ENCODE measurements at places on chromosomes 11 and 22.

- DNase-seq: no peak
These were observed 68.3 kb upstream of the LINC01488 start for GRCh38 chr11:69413015-69413801.

DNA sequence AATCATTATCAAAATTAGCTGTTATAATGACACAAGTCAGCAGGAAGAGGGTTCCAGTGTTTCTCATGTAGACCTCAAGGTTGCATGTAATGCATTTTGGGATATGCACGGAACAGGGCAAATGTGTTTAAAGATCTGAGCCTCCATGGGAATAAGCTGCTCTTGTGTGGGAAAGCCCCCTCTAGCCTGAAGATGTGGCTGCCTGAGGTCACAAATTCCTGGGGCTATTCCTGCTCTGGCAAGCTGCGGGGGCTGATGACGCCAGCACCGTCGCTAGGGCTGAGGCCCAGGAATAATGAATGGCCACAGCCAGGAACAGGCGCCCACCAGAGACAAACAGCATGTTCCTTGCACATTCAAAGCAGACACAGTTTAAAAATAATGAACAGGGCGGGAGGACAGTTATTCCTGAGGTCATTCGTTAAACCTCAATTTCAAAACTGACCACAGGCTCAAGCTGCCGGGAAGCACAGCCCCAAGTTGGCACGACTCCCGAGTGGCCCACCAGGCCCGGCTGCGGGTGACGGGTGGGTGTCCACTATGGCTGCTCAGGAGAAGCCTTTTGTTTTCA, 11.7 kb downstream of the OSBPL5 start:
- DNase-seq: no peak

- DNase-seq: no peak
These were observed 13.0 kb downstream of the MUC5B start for GRCh38 chr11:1235901-1236315.

DNA sequence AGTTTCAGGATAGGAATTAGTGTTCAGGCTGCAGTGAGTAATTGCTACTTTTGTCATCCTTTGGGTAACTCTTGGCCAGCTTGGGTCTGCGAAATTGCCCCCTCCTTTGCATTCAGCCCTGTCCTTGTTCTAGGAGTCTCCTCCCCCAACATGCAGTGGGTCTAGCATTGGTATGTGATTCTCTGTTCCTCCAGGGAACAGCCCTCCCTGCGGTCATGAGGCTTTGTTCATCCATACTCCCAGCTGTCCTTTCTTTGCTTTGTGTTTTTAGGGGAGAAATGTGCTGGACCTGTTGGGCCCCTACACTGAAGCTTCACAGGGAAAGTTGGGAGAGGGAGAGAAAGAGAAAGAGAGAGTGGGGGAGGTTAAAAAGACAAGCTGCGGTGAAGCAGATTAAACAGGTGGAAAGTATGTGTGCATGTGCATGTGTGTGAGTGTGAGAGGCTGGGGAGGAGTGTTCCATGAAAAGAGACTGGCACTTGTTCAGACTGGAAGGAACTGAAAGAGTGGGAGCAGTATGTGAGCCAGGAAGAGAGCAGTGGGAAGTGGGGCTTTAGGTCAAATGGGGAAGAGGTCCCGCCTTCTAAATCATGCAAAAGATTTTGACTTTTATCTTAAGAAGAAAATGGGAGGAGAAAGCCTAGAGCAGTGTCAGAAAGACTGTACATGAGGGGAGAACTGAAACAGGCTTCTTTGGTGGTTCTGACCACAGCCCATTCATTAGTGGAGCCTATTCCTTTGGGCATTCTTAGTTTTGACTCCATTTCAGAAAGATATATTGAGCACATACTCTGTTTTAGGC, 17.9 kb upstream of the SESN3 start:
- DNase-seq: no peak

DNA sequence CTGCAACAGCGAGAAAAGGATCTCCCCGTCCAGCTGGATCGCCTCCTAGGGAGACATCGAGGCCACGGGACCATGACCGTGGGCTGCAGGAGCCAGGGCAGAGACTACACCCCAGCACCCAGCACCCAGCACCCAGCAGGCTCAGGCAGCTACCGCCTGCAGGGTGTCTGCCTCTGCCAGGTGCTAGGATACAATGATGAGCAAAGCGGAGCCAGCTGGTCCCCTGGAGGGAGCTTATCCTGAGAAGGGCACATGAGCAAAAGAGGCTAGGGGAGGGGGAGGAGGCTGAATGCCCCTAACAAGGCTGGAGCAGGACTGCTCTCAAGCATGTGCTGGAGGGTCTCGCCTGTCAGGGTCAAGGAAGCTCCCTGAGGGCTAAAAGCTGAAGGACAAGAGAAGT, 4.8 kb upstream of the CASTOR1 start:
- DNase-seq: no peak

DNA sequence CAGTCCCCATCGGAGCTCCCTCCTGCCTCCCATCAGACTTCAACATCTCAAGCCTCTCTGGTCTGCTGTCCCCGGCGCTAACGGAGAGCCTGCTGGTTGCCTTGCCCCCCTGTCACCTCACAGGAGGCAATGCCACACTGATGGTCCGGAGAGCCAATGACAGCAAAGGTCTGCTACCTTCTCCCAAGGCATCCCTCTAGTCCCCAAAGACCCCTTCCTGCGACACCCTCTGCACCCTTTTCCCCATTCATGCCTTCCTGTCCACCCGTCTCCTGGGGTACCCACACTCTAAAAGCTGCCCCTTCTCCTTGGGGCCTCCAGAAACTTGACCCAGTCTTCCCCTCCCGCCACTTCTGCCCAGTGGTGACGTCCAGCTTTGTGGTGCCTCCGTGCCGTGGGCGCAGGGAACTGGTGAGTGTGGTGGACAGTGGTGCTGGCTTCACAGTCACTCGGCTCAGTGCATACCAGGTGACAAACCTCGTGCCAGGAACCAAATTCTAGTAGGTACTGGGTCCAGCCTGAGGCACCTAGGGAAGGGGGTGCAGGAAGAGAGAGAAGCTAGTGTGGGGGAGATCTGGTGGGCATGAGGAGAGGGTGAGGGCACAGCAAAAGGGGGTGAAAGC, 860 bp downstream of the UPK2 start:
- no peak for DNase-seq

DNA sequence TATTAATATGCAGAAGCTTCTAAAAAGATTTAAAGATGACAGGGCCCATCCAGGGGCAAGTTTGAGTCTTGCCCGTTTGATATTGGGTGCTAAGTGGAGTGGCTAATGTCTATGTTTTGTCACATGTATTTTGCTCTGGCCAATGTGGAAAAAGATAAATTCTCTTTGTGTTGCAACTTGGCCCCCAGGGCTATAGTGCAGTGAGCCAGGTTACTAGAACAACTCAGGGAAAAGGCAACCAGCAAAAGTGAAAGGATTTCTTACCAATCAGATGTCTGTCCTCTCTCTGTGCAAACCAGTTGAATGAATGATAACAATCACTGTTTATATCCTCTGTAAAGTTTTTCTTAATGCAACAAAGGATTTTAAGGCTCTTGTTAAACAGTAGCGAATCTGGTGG, 4.6 kb upstream of the CLNS1A start:
- no peak for DNase-seq

DNA sequence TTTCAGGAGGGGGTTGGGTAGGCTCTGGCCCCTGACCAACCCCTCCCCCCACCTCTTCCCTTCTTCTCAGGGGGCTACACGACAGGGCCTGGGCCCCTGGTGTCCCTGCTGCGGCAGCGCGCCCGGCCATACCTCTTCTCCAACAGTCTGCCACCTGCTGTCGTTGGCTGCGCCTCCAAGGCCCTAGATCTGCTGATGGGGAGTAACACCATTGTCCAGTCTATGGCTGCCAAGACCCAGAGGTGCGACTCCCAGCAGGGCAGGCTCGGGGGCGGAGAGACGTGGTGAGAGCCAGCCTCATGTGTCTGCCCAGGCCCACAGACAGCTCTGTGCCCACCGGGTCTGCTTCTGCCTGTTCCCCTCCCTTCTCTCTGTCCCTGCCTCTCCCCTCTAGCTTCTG, 7.6 kb upstream of the GALR3 start:
- DNase-seq: no peak

GRCh38 chr22:31268281-31268680, 24.0 kb downstream of the PIK3IP1 start:
- no peak for DNase-seq

DNA sequence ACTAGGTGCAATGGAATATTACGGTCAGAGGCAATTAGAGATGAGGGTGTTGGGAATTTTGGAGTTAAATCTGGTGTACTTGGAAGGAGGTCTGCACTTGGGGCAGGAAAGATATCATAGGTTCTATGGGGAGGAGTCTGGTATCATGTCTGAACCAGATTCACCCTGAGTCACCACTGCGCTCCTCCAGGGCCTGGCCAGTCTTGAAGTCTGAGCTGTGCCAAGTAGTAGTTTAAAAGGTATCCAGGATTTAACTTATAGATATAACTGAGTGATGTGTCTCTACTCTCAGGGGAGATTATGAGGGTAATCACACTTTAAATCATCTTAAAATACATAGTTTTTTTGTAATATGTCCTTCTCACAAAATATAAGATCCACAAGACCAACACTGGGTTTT, 6.6 kb downstream of the CNGA4 start:
- no peak for DNase-seq

DNA sequence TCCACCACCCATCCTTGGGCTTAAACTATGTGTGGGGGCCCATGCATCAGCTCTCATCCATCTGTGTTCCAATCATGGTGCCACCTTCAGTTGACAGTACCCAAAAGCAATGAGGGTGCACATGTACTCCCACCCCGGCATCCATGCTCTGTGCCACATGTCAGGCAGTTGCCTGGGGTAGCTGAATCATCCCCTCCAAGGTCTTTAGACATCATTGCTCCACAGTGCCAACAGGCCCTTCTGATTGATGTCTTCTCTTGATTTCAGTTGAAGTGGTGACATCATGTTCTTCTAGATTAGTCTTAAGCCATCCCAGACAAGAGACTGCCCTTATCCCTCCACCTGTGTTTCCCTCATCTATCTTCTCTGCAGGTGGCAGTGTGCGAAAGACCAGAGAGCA, 42.5 kb downstream of the TMPRSS5 start:
- DNase-seq: no peak

- no peak for DNase-seq
These were observed 6.0 kb downstream of the CFL1 start for GRCh38 chr11:65851811-65852507.

DNA sequence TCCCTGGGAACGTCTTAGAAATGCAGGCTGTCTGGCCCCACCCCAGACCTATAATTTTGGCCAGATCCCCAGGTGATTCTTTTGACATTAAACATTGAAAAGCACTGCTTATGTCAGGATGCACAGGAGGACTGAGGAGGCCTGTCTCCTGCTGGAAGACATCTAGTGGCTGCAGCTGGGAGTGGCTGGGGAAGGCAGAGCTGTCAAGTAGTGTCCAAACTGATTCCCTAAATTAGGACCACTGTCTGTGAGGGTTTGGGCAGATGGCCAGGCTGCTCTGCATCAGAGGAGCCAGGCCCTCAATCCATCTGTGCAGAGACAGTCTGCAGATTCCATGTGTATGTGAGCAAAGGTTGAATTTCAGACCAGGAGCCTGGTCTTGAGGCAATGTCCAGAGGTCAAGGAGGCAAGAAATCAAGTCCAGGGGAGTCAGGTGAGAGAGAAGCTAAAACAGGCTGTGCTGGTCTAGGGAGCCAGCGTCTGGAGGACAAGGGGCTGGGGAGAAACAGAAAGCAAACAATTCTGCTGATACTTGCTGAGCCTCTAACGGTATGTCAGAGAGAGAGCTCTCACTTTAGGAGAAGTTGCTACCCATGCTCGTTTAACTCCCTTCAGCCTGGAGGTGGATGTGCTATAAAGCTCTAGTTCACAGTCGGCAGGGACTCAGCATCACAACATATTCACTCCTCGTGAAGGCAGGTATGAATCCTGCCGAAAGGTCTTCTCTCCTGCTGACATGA, 15.3 kb upstream of the SYTL2 start:
- DNase-seq: no peak

DNA sequence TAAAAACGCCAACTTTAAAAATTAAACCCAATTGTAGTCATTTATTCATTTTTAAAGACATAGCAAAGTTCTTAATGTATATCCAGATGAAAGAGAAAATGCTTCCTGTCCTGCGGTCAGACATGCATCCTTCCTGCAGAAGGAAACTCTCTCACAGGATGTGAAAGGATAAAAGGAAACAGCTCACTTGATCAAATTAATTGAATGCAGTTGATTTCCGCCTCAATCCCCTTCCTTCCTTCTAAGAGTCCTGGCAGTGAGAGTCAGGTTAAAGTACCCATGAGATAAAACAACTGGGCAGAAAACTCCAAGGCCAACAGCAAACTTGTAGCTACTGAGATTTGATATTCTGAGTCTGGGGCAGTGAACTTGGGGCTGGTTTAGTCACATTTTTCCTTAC, 38.5 kb downstream of the CWC15 start:
- DNase-seq: no peak

- no peak for DNase-seq
These were observed 9.3 kb downstream of the SELENOM start for GRCh38 chr22:31097941-31098631.

DNA sequence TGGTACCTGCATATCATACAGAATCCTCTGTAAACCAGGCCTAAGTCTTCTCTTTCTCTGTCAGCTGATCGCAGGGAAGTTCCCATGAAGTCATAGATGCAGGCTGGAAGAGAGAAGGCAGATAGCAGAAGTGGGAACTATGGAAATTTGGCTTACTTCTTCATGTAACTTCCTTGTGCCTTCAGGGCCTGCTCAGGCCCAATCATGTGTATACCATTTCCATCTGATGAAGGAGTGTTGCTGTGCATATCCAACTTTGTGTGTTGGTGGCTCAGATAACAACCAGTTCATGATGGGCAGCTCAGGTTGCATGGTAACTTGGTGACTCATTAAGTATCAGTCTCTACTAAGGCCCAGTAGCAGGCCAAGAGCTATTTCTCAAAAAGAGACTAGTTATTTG, 53.1 kb upstream of the CEP295 start:
- DNase-seq: no peak

GRCh38 chr11:87529486-87529885, 491.8 kb downstream of the TMEM135 start:
- no peak for DNase-seq

DNA sequence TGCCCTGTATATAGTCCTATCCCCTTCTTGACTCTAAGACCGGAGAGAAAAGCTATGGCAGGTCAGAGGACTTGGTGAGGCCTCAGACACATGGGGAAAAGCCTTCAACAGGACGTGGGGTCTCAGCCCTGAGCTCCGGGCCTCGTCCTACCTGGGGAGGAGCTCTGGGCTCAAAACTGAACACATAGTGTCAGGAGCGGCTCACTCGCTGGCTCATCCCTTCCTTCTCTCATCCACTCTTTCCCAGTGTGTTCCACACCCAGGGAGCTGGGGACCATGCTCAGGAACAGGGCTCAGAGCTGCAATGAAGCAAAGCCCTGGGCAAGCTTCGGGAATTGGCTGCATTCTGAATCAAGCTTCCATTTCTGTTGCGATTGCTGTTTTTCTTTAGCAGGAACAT, 14.5 kb downstream of the ADAMTS15 start:
- no peak for DNase-seq
